ENCODE measurements at places on chromosomes 2 and 18.

GRCh38 chr2:117470311-117471095, 344.0 kb upstream of the DDX18 start:
- no peak for DNase-seq

DNA sequence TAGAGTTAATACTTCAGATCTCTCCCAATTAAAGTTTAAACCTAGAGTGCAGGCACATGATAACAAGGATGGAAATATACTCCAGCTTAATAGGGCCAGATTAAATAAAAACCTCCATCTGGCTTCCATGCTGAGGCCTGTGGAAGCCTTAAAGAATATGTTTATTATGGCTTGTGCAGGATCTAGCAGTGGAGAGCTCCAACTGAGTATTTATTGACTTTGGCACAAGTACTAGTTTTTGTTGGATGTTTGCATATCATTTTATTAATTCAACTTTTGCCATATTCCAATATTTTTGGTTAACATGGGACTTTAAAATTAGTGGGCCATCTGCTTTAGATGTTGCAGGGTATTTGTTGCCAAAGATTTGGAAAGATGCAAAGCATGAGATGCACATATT, 860.4 kb upstream of the SOX11 start:
- DNase-seq: no peak

GRCh38 chr2:33051586-33052360, 105.0 kb downstream of the LTBP1 start:
- DNase-seq: no peak

DNA sequence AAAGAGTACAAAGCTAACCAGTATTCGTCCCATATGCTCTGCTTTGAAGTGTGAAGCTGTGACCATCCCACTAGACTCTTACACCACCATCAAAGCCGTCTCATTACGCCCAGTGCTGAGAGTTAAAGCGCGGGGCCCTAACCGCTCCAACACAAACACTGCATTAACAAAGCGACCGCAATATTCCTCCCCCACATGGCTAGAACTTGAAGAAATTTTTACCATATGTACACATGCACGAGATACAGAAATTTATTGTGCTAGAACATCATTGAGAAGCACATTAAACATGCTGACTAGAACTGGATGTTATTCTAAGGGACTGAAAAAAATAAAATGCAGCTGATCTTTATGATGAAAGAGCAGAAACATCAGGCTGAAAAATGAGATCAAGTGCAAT, 20.5 kb downstream of the FTCDNL1 start:
- no peak for DNase-seq

GRCh38 chr18:34972765-34973414, 68.3 kb upstream of the MAPRE2 start:
- DNase-seq: no peak

GRCh38 chr2:216615298-216616082, 17.7 kb upstream of the IGFBP2 start:
- no peak for DNase-seq

GRCh38 chr2:65026154-65026553, 30.1 kb upstream of the CEP68 start:
- no peak for DNase-seq

- DNase-seq: no peak
Observed at GRCh38 chr18:22378672-22379282, 38.9 kb downstream of the CTAGE1 start.

DNA sequence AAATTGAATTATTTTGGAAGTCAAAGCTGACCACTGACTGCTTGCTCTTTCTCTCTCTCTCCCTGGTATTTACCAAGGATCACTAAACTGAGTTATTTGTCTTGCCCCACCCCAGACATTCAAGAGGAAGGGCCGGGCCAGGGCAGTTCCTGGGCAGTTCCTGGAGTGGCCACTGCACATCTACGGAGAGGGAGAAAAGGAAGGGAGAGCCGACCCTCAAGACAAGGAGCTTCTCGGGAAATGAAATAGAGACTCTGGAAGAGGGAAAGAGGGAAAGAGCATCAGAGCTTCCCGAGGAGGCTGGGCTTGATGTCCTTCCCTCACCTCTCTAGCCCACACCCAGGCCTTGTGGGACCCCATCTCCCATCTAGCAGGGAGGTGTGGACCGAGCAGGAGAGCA, 83.1 kb downstream of the SEPTIN10 start:
- no peak for DNase-seq

GRCh38 chr2:24337890-24338289, 22.4 kb downstream of the ITSN2 start:
- no peak for DNase-seq

GRCh38 chr2:189254268-189254883, 74.8 kb upstream of the COL5A2 start:
- peak; percentile 16 for DNase-seq

DNA sequence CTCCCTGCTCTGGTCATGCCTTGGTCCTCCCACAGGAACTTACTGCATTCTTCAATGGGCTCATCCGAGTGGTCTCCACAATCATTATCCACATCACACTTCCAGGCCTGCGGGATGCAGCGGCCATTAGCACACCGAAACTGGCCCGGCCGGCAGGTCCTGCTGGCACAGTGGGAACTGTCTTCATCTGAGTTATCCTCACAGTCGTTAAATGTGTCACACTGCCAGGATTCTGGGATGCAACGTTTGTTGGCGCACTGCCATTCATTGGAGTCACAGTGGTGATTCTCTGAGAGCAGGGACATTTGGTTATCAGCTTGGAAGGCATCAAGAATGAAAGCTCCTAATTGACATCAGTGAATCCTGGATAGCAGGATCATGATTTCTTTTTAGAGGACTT, 104.5 kb downstream of the DHRS9 start:
- DNase-seq: no peak

DNA sequence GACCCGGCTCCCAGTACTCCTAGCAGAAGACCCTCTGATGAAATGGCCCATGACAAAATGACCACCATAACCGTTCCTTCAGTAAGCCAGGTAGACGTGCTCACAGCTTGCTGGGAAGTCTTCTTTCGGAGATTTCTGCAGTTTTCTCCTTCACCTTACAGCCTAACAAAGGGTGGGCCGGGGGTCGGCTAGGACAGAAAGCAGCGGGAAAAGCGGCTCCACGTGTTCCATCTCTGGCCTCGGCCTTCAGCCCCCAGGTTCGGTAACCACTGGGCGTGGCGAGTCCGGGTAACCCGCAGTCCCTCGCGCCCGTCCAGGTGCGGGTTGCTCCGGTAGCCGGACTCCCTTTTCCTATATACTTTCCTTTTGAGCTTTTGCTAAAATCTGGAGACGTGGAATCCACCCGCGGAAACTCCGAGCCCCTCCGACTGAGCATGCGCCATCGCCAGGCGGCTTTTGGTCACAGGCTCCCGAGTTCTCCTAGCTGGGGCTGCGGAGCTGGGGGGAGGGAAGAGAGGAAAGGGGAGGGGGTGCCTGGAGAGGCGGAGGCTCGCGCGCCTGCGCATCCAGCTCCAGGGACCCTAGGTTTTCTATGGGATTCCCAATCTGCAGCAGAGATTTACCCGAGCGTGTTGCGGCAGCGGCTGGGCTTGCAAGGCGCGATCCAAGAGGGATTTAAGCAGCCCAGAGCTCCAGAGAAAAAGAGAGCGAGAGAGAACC, at the start of gene VSNL1:
TSS of gene VSNL1 (plus strand) at position 604 of the 720 bp plus-strand sequence. CDS start 51,379 bp downstream, outside the sequence.
- DNase-seq: peak; percentile 75

- no peak for DNase-seq
Observed at GRCh38 chr2:1567556-1568344, 154.5 kb downstream of the TPO start.

GRCh38 chr2:40466935-40467572, 15.2 kb upstream of the SLC8A1 start:
- DNase-seq: no peak

- no peak for DNase-seq
Observed at GRCh38 chr2:40642237-40642636, 190.3 kb upstream of the SLC8A1 start.
